ENCODE measurements at places on chromosomes 4 and X. TPM values are rescaled to one million over a fixed set of nuclear protein-coding genes. Genes with fewer than 3 reads are reported as not detected.

Gene NAP1L2
- not detected for total RNA-seq

Gene PCDH18
- total RNA-seq, result 73.0 TPM

Gene HS6ST2
- total RNA-seq, result 1.5 TPM

Gene CFAP99
- not detected for total RNA-seq

Gene DRD5
- total RNA-seq, result not detected

Measured in bronchus fibroblast of lung (primary cell).